Liver (tissue), 10 donors: ENCODE measurements at places on chromosomes 7 and 10. TPM values are rescaled to one million over a fixed set of nuclear protein-coding genes. Genes with fewer than 3 reads are reported as not detected.

The PIK3CG gene
- total RNA-seq, result 2.2 TPM

The SLC26A3 gene
- total RNA-seq, result under 0.01 TPM

The FGFR2 gene
- 69.9 TPM for total RNA-seq

The DPP6 gene
- not detected for total RNA-seq

The FBXL13 gene
- 0.75 TPM for total RNA-seq

The MMRN2 gene
- 12.1 TPM for total RNA-seq

DNA sequence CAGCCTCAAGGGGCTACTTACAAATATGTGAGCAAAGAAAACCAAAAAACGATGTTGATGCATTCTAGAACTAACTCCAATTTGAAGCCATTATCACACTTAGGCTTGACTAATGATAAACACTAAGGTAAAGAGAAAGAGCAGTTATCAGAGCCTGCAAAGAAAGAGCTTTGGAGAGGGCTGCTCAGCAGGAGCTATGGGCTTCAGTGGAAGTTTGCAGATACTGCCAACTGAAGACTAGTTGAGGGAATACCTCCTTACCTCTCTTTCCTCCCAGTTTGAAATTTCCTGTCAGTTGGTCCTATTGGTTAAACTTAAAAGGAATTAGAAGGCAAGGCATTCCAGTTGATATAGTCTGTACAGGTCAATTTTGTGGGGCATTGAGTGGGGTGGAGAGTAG, 498.1 kb upstream of the POT1 start:
- no peak for DNase-seq

GRCh38 chr10:68435803-68436202, 28.7 kb upstream of the RUFY2 start:
- no peak for DNase-seq

- DNase-seq, result no peak
Observed at GRCh38 chr10:86803156-86803555, 46.7 kb downstream of the BMPR1A start.
